ENCODE measurements at places on chromosomes 12 and 14.

DNA sequence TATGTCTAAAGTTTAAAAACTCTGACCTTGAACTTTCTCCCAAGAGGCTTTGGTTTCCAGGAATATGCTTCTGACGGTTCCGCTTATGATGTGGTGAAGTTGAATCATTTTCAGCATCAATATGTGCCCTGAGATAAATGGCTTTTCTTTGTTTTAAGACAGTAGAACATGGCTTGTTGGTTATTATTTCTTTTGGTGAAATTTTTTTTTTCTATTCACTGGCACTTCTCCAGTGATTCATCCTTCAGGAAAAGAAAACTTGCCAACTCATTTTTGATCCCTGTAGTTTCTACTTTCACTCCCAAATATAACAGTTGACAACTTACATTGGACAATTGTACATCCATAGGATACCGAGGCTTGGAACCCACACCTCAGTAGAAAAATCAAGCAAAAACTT is 1301.2 kb upstream of the FLRT2 start:
- DNase-seq = no peak

DNA sequence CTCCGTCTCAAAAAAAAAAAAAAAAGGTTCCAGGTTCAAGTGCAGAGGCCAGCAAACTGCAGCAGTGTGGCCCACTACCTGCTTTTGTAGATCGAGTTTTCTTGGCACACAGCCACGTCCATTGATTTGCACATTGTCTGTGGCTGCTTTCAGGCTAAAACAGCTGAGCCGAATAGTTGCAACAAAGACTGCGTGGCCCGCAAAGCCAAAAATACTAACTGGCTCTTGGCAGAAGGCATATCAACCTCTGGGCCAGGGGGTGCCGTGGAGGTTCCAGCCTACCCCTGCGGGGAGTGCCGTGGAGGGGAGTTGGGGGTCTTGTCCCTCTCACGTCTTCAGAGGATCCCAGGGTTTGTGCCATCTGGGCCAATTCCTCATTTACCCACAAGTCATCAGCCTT is 170.1 kb downstream of the ADGRD1 start:
- DNase-seq = no peak

- DNase-seq = no peak
Measured at GRCh38 chr14:64200170-64200569, 94.0 kb downstream of the ESR2 start.

- DNase-seq = no peak
Measured at GRCh38 chr14:90300611-90301047, 31.1 kb downstream of the NRDE2 start.

GRCh38 chr12:128423205-128423604 is 156.2 kb downstream of the TMEM132C start:
- no peak for DNase-seq

DNA sequence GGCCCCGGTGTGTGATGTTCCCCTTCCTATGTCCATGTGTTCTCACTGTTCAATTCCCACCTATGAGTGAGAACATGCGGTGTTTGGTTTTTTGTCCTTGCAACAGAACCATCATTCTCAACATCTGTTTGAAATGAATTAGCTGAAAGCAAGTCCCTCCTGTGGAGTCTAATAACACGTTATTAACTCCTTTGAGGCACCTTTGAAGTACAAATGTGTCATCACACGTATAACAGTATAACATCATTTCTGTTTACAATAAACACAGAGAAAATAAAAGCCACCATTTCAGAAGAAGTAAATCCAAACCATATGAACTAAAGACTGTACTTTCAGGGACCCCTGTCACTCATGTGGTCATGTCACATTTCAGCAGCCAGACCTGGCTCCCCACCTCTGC is 198.5 kb downstream of the STXBP6 start:
- DNase-seq = no peak

GRCh38 chr12:112584266-112584722 is 165.5 kb downstream of the PTPN11 start:
- DNase-seq = no peak

- no peak for DNase-seq
Measured at GRCh38 chr12:93727195-93727811, 50.1 kb downstream of the CRADD start.

GRCh38 chr14:61704554-61704953 is 9.2 kb downstream of the HIF1A start:
- no peak for DNase-seq

DNA sequence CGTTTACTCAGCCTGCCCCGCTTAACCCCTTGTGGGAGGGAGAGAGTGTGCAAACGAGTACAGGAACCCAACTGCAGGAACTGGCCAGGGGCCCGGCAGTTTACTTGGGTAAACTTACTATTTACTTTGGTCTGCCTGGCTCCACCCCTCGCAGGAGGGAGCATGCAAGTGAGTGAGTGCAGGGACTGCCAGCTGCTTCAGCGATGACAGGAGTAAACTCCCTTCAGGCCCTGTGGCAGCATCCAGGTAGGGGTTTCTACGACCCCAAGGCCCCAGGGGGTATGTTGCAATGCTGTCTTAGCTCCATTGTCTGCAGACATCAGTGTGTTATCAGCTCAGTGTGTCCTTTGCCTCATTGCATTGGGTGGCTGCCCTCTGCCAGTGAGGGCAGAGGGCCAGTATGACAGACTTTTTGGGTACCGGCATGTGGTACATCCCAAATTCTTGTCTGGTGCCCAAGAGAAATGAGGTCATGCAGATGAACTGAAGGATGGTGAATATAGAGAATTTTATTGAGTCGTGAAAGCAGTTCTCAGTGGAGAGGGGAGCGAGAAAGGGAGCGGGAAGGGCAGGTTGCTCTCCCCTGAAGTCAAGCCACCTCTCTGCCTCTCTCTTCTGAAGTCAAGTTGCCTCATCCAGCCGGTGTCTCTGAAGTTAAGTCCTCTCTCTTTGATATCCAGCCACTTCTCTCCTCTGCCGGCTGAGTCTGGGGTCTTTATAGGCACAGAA is 181.8 kb downstream of the FUT8 start:
- no peak for DNase-seq

- peak; percentile 48 for DNase-seq
Measured at GRCh38 chr12:132422381-132423043, 67.4 kb upstream of the FBRSL1 start.

- DNase-seq = no peak
Measured at GRCh38 chr12:49037111-49037946, 18.8 kb upstream of the PRKAG1 start.

GRCh38 chr14:57567220-57567619 is 73.6 kb upstream of the CCDC198 start:
- DNase-seq = no peak

GRCh38 chr12:54404061-54405004 is 14.7 kb downstream of the ITGA5 start:
- no peak for DNase-seq

DNA sequence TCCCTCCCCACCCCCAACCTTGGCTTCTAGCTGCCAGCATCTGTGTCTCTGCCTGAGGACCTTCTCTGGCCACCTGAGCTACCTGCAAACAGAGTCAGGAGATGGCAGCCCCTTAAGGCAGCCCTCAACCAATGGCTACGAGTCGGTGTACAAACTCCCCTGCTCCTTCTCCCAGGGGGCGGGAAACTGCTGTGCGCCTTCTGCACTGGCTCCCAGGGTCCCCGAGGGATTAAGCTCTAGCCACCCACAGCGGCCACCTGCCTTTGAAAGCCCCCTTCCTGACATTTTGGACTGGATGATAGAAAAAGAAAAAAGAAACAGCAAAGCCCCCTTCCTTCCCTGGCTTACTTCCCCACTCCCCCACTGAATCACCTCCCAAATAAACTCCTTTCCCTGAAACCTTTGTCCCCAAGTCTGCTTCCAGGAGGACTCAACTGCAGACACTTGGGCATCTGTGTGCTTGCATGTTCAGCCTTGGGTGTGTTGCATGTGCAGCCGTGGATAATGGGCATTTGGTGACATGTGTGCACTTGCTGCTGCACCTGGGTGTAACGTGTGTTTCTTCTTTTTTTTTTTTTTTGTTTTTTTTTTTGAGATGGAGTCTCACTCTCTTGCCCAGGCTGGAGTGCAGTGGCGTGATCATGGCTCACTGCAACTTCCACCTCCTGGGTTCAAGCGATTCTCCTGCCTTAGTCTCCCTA is 6.0 kb downstream of the SDS start:
- no peak for DNase-seq

- no peak for DNase-seq
Measured at GRCh38 chr12:67514502-67514901, 134.0 kb upstream of the DYRK2 start.

DNA sequence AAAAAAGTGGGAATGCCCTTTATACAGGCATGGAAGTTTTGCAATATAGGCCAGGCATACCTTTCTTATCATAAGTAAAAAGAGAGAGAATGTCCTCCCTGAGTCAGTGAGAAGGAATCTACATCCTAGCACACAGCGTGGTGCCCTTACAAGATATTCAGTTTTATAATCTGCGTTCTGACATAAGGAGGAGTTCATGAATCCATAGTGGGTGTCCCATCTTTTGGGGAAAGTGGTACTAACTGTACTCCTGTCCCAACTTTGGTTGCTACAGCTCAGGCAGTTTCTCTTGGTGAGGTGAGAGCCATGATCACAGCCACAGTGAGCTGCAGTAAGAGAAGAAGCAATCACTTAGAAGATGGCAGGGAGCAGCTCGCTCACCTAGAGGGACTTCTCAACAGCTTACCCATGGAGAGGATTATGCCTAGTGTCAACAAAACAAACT is 332.9 kb downstream of the BCAT1 start:
- no peak for DNase-seq

GRCh38 chr14:23562822-23563472 is 4.6 kb downstream of the AP1G2 start:
- DNase-seq = no peak

DNA sequence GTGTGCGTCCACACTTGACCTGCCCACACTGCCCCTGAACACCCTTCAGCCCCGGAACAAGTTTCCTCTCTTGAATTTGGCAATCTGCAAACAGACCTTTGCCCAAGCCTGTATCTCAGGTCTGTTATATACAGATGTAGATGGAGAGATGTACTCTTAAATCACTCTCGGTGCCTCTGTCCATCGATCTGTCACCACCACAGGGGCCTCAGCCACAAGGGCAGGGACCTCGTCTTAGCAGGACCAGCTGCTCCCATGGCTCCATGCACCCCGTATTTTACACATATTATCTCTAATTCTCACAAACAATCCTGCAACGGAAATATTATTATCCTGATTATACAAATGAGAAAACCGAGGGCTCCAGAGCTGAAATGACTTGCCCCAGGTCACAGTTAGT is 313.4 kb downstream of the BCL11B start:
- DNase-seq = no peak

DNA sequence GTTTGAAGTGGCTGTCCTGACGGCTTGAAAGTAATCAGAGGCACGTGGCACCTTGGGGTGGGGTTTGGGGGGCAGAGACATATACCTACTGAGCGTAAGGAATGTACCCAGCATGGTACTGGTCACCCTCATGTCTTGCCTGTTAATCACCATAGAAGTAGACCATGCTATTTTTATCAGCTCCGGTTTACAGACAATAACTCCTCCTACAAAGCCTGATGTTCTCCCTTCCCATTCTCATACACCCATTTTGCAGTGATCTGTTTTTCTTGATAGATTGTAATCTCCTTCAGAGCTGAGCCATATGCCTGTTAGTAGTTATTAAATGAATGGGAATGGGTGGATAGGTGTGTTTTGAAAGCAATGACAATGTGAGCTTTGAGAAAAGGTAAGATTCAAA is 10.5 kb downstream of the EVL start:
- no peak for DNase-seq

DNA sequence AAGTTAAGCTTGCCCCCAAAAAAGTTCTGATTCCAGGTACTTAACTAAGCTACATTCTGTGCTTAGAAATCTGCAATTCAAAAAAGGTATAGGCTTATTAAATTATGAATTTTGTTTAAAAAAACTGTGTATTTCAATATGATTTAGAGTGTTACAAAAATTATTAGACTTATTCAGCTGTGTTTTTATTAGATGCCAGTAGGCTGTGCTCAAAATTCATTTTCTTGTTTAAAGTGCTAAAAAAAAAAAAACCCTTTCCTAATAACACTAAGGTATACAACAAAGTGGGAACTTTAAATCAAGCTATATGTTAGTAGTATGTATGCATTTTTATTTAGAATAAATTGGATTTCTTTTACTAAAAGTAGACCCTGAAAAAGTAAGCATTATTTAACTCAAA is 25.0 kb downstream of the LRRC9 start:
- no peak for DNase-seq

DNA sequence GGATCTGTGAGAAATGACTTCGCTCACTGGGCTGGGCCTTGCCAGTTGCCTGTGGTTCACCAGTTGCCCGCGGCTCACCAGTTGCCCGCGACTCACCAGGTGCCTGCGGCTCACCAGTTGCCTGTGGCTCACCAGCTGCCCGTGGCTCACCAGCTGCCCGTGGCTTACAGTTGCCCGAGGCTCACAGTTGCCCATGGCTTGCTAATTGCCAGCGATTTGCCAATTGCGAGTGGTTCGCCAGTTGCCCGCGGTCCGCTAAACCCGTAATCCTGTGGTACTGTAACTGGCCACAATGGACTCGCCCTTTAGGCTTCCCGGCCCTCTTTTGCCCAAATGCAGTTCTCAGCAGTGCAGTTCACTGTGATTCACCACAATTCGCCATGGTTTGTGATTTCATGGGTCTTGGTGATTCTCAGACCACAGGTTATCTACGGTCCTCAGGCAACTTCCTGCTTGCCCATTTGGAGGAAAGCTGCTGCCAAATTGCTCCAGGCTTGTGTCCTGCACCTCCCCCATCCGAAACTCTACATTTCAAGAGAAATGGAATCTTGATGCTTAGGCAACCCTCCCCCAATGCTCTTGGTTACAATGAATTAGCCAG is 15.0 kb upstream of the MEG3 start:
- no peak for DNase-seq

GRCh38 chr12:70823182-70823976 is 97.2 kb downstream of the PTPRR start:
- DNase-seq = no peak

GRCh38 chr14:99233222-99234035 is 38.6 kb downstream of the BCL11B start:
- DNase-seq = no peak

GRCh38 chr12:82874945-82875344 is 188.2 kb downstream of the TMTC2 start:
- no peak for DNase-seq

DNA sequence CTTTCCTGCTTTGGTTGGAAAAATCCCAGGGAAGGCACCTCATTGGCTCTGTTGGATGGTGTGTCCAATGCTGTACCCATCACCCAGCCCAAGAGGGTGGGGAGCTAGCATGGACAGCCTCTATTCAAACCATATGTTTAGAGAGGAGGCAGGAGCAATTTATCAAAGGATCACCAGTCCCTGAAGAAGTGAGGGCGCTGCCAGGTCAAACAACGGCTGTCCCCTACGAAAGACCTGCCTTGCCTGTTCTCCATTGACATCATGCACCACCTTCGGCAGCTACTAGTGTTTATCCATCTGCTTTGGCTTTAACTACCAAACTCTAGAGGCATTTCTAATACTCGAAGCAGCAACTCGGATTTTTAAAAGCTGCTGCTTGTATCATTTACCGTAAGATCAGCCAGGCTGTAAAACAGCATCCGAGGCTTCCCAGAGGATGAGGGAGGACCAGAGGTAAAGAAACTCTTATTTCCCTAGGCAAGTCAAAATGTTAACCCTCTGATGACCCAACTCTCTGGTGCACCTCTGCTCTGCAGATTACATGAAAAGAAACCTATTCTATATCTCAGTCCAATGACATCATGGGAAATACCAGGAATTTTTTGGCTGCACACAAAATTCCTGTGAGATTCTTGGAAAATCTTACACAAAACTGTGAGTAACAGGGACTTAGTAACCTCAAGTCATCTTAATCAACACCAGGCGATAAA is 720.9 kb upstream of the TBX3 start:
- peak; percentile 41 for DNase-seq

Data from AG09319 (cell line).